ENCODE measurements at places on chromosomes 6 and 20.

GRCh38 chr6:28001751-28002150 lies 44.7 kb downstream of the OR2B6 start:
- no peak for DNase-seq

- no peak for DNase-seq
These were observed 26.6 kb upstream of the ELMO2 start for GRCh38 chr20:46433051-46433450.

DNA sequence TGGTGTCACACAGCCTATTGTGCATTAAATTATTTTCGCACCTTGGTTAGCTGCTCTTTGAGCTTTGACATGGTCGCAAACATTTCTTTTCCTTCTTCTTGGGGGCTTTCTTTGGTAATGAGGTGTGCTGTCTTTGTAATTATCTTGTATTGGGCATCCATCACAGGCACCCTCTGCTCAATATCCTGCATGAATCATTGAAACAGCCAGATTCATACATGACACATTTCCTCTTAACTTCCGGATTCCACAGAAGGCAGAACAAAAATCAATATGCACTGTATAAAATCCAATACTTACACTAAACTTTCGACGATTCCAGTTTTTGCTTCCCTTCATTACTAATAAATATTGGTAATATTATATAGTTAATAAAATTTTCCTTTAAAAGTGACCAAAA lies 175.6 kb downstream of the SYNE1 start:
- no peak for DNase-seq

- no peak for DNase-seq
These were observed 250.1 kb downstream of the TBX18 start for GRCh38 chr6:84514089-84514971.

GRCh38 chr20:59814840-59815340 lies 118.5 kb downstream of the SYCP2 start:
- DNase-seq, result no peak

- no peak for DNase-seq
These were observed 85.9 kb downstream of the SMLR1 start for GRCh38 chr6:130913120-130913519.

DNA sequence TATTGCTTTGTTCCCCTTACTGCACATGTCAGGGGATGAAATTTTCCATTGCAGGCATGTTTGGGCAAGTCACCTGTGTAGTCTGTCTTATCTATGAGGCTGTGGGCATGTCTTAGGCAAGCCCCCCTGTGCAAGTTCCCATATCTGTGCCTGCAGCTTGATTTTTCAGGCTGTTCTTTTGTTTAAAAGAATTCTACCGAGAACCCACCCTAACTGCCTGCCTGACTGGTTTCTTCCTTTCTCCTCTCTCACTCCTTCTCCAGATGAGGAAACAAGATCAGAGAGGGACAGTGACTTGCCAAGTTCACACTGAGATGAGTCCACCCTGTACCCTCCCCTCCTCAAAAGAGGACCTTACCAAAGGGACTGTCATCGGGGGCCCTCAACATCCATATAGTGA lies 11.0 kb downstream of the TREML2 start:
- no peak for DNase-seq

- DNase-seq, result no peak
These were observed 214.4 kb upstream of the KCNG1 start for GRCh38 chr20:51237278-51237677.

GRCh38 chr6:7899101-7899888 lies 11.3 kb downstream of the TXNDC5 start:
- DNase-seq, result no peak

GRCh38 chr6:104251651-104252050 lies 608.1 kb downstream of the HACE1 start:
- DNase-seq, result no peak

DNA sequence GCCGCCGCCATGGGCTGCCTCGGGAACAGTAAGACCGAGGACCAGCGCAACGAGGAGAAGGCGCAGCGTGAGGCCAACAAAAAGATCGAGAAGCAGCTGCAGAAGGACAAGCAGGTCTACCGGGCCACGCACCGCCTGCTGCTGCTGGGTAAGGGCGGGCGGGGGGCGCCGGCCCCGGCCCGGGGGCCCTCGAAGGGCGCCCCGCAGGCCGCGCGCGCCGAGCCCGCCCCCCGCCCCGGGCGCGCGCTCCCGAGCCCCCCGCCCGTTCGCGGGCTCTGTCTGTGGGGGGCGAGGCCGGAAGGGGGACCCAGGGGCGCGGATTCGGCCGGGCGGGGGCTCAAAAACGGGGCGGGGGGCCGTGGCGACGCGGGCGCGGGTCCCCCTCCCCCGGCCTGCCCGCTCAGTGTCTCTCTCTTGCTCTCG lies 39.2 kb downstream of the GNAS start:
- peak; percentile 55 for DNase-seq

DNA sequence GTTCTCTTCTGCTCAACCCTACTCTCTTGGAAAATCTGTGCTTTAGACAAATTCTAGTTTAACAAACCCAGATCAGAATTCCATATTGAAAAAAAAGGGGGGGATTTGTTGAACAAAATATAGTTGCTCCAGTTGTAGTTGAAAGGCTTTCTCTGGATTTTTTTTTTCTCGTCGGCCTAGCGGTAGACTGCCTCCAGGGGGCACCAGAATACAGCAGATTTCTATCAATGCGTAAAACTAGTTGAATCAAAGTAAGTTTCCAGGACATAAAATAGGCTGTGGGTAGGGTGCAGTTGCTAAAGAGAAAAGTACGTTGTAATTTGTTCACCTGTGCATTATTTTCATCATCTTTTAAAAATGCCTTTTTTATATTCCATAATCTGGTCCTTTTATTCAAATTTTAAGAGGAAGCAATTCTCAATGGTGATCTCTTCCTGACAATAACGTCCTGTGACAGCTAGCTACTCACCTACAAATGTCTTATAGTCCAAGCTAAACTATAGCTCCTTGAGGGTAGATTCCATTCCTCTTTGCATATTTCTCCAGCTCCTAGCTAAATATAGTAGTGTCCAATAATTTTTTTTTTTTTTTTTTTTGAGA lies 105.4 kb downstream of the PERP start:
- DNase-seq, result no peak

Measured in 8988T (cell line).